ENCODE measurements at places on chromosomes 12 and 14.

- no peak for DNase-seq
Measured at GRCh38 chr14:92513966-92514843, 624 bp downstream of the RIN3 start.

DNA sequence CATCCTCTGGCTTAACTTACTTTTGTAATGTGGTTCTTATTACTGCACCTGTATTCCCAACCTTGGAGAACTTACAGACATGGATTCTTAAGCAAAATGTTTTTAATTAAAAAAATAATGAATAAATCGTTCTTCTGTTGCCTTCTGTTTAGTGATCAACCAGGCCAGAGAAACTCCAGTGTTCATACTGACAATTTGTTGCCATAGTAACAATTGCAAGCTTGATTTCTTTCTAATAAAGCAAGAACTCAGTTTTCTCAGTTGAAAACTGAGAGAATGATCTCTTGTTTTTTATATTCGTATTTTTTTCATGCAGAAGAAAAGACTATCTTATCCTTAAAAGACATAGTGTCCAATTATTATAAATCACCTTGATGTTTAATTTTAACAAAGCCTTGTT lies 106.5 kb upstream of the LMNTD1 start:
- DNase-seq: no peak

DNA sequence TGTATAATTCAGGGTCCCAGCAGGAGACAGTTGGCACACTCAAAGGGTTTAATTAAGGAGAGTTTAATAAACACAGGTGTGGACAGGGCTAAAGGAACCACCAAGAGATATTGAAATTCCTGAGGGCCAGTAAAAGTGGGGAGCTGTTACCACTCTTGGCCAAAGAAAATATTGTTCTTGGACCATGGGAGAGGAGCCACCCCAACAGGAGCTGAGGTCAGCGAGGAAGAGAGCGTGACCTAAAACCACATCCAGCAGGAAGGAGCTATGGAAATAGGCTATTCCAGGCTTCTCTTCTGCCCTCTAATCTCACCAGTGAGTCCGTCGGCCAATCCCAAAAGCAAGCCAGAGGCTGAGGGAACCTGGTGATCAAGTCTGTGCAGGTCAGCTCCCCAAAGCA lies 390.8 kb downstream of the MED13L start:
- DNase-seq: no peak

GRCh38 chr12:80622271-80622670 lies 85.2 kb upstream of the MYF6 start:
- peak; percentile 38 for DNase-seq

- DNase-seq: no peak
Measured at GRCh38 chr12:24881227-24881626, 67.7 kb downstream of the BCAT1 start.

DNA sequence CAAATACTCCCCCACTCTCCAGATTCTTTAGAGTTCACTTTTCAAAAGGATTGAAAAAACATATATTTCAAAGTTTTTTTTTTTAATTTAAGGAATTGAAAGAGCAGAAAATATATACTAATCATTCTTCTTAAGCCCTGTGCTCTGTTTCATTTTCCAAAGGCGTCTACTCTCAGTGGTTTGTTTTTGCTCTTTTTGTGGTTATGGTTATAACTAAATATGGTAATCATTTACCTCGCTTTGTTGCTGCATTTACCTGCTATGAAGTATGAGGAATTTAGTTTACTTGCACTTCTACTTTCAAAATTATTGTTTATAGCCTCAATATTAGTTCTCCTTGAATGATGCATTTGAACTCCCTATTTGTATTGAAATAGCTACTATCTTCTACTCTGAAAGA lies 55.9 kb upstream of the LRRK2 start:
- no peak for DNase-seq

GRCh38 chr14:22850944-22851764 lies 14.8 kb downstream of the MMP14 start:
- peak; percentile 90 for DNase-seq
